Activated CD4-positive, alpha-beta T cell treated with anti-CD3 and anti-CD28 coated beads, Interleukin-2, amount 50 U/mL, for 48 hours (primary cell): ENCODE measurements at places on chromosomes 16 and 17.
A peak's percentile ranks its signal among the peaks of the same experiment; 100 is the strongest.

DNA sequence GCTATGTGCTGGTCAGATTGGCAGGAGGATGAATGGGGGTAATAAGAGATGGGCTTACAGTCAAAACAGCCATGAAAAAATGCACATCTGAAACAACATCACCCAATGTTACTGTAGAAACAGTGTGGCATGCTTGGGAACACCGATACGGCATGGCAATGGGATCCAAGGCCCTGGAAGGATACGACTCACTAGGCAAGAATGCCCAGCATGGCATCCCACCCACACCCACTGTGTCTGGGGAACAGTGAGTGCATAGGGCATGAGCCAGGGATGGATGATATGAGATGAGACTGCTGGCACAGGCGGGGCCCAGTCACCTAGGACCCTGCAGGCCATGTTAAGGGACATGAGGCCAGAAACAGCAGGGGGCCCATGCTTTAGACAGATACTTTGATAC is 11.5 kb downstream of the TRIM25 start:
- DNase-seq: no peak

GRCh38 chr17:4019275-4019674 is 55.0 kb upstream of the ATP2A3 start:
- DNase-seq: no peak

DNA sequence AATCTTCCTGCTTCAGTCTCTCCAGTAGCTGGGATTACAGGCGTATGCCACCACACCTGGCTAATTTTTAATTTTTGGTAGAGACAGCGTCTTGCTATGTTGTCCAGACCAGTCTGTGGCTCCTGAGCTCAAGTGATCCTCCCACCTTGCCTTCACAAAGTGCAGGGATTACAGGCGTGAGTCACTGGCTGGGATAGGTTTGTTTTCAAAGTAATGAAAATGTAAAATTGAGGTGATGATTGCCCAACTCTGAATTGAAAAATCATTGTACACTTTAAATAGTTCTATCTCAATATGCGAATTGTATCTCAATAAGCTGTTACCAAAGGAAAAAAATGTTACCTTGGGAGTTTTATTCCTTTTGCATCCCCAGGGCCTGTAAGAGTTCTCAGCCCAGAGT is 1.2 kb upstream of the AMFR start:
- DNase-seq: no peak

DNA sequence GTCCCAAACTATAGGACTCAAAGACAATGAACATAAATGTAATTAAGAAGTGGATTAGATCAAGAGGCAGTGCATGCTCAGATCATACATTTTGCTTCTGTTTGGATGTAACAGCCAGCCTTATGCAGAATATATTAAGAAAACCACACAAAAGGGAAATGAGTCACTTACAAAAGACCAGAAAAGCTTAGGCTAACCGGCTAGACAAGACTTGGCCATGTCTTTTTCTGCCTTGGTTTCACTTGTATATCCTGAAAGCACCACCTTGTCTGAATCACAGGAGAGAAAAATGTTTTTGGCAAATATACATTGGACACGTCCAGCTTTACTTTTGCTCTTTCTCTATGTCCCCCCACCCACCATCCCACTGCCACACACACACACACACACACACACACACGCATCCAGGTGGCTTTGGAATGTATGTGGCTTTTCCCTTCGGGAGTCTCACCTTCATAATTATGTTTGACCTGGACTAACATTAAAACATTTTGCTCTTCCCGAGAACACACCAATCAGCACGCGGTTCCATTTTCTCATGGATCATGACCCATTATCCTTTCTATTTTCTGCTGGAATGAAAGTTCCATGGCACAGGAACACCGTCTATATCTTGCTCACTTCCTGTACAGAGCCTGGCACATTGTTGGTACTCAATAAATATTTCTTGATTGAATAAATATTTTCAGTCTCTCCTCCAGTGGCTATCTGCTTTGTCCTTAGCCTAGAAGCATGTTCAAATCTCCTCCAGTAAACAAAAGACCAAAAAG is 64.6 kb downstream of the CDK5R1 start:
- DNase-seq: no peak

- DNase-seq: peak; percentile 45
Measured at GRCh38 chr17:78324391-78325075, 35.3 kb downstream of the SOCS3 start.

DNA sequence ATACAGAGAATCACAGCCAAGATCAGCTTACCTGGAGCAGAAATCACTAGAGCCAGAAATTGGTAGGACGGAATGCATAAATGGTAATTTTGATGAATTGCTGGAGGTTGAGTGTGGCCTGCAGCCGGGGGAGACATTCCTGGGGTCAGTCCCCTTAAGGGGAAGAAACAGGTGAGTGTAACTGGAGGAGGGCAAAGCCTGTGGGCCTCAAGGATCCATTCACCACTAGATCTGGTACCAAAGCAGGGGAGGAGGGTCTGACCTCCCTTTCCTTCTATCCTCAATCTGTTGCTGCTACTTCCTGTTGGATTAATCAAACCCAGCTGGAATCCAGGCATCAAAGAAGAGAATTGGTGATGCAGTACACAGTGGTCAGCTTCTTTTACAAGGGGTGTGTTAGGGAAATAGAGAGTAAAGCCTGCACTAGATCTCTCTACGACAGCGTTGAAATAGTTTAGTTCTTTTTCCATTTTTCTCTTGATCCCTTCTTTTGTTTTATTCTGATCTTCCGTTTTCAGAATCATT is 8.6 kb upstream of the ABCA9 start:
- no peak for DNase-seq

DNA sequence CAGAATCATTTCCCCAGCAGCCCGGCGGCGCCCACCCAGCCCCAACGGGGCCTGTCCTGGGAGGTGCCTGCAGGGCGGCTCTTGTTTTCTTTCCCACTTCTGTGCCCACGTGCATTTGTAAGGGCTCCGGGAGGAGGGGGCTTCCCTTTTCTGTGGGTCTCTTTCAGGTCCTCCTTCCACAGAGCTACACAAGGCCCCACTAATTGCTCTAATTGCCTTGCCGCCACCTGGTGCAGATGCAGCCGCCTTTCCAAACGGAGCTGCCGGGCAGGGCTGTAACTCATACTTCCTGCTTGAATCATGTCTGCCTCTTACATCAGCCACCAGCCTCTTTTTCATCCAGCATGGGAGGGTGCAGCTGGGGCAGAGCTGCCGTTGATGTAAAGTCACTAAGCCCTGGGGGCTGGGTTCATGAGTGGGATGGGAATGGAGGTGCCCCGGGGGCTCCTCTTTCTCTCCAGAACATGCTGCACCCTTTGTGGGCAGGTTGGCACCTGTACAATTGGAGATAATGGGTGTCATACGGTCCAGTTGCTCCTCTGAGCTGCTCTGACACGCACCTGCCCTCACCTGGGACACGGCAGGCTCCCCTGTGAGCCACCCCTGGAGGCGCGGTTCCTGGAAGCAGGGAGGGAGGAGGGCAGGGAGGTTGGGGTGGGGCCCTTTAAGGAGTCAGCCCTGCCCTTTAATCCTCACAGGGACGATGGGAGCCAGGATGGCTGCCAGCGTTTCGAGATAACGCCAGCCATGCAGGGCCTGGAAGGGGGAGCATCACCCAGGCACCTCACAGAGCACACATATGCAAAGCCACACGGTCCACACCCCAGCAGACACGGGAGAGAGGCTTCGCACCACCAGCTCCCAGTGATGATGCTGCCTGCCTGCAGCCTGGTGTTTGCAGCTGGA is 41.1 kb upstream of the KLHDC4 start:
- peak; percentile 58 for DNase-seq

DNA sequence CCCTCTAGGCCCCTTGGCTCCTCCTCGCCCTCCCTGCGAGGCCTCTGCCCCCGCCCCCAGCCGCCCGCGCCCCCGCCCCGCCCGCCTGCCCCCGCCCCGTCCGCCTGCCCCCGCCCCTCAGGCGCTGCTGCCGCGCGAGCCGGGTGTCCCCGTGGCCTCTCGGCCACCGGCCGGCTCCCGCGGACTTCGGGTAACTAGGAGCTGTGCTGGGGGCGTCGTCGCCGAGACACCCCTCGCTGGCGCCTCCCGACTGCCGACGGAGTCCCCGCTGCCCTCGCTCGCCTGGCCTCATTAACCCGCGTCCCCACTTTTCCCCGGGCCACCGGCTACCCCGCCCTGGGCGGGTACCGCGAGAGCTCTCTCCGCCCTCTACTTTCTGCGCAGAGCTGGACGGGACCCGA is at the start of gene TLCD1:
TLCD1 (minus strand) TSS at position 8 of the 401 bp plus-strand sequence. CDS start 136 bp downstream, outside the sequence.
- DNase-seq: peak; percentile 82

DNA sequence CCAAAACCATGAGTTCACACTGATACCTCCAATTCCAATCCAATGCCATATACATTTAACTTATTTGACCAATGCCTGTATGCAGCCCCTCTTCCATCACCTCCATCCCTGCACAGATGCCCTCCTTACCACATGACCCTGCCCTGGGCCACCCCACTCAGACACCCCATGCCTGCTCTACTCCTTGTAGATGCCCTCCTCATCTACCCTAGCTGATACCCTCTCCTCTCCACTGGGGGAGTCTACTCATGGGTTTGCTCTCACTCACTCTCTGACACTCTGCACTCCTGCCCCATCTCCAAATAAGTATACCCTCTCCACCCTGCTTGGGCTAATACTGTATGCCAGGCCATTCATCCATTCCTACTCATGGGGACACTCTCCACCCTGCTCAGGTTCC is 16.0 kb upstream of the CMTM4 start:
- DNase-seq: no peak

DNA sequence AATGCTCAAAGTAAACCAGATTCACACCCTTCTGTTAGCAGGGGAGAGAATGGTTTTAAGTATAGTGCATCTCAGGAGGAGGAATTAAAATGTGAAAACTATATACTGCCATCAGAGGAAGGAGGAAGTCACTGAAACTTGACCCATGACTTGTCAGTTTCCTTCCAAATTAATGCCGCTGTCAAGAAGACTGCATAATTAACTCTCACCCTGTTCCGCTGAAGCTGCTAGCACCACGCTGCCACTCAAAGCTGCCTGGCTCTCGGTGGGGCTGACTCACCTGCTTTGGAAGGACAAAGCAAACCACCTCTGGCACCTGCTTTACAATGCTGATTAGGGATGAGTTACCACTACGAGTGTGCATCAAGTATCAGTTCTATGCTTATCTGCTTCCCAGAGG is 37.8 kb upstream of the ULK2 start:
- no peak for DNase-seq

GRCh38 chr16:84911486-84912216 is 91.9 kb downstream of the CRISPLD2 start:
- no peak for DNase-seq

DNA sequence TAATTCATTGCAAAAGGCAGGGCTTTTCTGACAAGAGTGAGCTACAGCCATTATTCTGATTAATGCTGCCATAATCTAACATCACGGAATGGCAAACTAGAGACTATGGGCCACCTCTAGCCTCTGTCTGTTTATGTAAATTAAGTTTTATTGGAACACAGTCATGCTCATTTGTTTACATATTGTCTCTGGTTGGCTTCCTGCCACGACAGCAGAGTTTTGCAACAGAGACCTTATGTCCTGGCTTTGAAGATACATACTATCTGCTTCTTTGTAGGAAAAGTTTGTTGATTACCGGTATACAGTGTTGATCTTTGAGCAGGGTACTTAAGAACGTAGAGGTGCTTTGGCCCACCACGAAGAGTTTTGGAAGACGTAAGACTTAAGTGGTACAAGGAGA is 715.9 kb upstream of the RBFOX1 start:
- DNase-seq: no peak

DNA sequence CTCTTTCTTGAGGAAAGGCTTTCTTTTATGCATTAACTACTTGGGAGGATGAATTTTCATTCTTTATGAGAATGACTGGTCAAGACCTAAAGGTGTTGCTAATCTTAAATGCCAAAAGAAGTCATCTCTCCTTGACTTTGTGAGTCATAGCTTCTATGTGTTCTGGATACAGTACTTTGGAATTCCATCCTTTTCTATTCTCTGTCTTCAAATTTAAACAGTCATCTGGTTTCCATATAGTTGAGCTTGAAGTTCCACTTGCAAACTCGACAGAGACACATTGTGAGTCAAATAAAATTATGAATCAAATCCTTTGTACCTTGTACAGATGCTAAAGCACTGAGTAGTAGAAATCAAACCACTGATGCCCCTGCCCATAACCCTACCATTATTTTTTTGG is 271.9 kb upstream of the PMFBP1 start:
- no peak for DNase-seq

GRCh38 chr17:71855010-71855409 is 265.8 kb upstream of the SOX9 start:
- DNase-seq: no peak

GRCh38 chr16:11412175-11412904 is 67.1 kb downstream of the RMI2 start:
- DNase-seq: no peak

DNA sequence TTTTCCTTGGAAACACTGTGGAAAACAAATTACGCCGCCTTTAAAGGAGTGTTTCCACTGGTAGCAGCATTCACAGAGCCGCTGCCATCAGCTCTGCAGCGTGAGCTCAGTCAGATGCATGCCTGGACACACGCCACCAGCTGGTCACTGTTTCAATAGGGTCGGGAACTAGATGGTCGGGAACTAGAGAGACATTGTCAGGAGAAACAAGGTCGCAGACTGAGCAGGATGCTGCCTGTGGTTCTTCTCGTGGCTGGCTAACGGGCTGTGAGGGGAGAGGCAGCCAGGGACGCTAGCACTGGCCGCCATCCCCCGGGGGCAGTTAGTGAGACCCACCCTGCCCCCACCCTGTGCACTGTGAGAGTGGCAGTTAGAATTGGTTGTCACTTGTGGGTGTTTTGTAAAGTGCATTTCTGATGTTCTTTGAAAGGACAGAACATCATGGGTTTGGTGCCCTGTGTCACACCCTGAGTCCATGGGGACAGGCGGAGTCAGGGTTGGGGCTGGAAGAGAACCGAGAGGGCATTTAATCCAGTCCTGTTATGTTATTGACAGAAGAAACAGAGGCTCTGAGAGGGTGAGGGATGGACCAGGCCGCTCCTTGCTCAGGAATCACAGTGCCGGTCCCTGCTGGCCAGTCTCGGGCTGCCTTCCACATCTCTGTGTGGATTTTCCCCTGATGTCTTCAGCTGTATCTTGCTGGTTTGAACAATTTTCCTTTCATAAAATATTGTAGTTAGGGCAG is 86.3 kb downstream of the SPECC1 start:
- DNase-seq: no peak

DNA sequence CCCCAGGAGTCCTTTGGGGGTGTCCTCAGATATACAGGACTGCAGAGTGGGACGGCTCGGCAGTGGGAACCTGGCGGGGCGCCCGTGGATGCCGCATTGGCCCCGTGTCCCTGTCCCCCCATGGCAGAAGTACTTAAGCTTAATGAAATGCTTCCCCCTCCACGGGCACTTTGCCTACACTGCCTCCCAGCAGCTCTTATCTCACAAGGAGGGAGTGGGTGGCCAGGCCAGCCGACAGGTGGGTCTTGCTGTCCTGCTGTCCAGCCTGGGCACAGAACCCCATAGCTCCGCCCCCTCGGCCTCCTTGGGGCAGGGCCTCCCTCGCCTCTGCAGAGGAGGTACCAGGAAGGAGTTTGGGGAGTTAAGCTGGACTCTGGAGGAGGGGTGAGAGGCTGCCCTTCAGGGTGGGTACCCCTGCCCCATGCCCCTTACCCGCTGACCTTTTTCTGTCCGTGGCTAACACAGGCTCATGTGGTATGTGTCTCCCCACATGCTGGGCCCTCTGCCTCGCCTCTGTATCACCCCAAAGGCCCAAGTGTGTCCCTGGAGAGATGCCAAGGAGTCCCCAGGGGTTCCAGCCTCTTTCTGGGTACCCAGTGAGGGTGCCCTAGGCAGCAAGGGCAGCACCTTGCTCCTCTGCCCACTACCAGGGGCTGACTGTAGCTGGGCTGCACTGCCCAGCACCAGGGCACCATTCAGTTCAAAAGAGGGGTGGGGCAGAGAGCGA is 8.7 kb downstream of the THRA start:
- no peak for DNase-seq
